ENCODE measurements at places on chromosomes 5 and 9.

DNA sequence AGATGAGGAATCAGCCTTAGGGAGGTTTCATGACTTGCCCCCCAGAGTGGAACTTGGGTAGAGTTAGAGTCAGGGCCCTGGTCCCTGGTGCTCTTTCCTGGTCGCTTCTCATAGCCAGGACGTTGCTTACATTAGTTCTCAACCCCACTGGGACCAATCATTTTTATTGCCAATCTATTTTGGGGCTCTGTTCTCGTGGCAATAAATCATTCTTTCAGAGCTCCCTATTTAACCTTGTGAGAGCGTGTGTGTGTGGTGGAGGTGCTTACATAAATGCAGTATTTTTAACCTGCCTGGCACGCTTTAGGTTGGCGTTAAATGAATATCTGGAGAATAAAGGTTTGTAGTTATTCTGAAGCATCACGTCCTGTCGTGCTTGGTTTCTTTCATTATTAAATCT lies 4.1 kb downstream of the TRIO start:
- no peak for ATAC-seq

DNA sequence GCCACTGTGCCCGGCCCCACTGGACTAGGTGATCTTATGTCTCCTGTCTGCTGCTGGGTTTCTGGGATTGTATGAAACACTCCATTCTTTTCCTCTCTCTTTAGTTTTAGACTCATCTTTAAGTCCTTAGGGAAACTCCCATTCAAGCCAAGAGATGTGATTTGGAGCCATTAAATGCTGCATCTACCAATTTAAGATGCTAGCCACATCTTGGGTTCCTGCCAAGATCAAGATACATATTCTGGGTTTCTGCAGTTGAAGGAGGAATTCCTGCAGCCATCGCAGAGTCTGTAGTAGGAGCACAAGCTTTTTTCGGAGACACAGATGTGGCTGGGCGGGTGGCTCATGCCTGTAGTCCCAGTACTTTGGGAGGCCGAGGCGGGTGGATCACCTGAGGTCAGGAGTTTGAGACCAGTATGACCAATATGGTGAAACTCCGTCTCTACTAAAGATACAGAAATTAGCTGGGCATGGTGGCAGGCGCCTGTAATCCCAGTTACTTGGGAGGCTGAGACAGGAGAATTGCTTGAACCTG lies 23.2 kb downstream of the STXBP1 start:
- no peak for ATAC-seq

GRCh38 chr9:121368745-121369144 lies 1.3 kb downstream of the STOM start:
- ATAC-seq, result no peak

- no peak for ATAC-seq
Measured at GRCh38 chr9:105418588-105419500, 29.0 kb upstream of the FSD1L start.

GRCh38 chr5:155455791-155456514 lies 442.4 kb downstream of the KIF4B start:
- ATAC-seq, result no peak

DNA sequence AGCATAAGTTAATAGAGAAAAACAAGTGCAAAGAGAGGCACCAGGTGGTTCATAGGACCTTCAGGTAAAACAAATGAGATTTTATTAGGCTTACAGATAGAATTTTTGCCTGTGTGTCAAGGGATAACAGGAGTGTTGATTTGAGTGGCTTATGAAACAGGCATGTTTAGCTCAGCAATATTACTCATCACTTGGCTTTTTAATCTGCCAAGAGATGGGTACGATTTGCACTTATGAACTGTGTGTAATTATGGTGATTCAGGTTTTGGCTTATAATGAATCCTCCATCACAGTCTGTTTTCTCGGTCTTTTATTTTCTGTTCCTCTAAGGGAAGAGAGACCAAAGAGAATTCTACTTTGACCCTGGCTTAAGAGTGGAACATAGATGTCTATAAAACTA lies 199.3 kb downstream of the DMRTA1 start:
- no peak for ATAC-seq

GRCh38 chr9:79895232-79895631 lies 323.5 kb downstream of the TLE4 start:
- ATAC-seq, result no peak

- ATAC-seq, result no peak
Measured at GRCh38 chr5:160129841-160130240, 10.6 kb upstream of the PWWP2A start.

GRCh38 chr9:125241863-125242739 lies 958 bp upstream of the HSPA5 start:
- ATAC-seq, result peak; percentile 7

DNA sequence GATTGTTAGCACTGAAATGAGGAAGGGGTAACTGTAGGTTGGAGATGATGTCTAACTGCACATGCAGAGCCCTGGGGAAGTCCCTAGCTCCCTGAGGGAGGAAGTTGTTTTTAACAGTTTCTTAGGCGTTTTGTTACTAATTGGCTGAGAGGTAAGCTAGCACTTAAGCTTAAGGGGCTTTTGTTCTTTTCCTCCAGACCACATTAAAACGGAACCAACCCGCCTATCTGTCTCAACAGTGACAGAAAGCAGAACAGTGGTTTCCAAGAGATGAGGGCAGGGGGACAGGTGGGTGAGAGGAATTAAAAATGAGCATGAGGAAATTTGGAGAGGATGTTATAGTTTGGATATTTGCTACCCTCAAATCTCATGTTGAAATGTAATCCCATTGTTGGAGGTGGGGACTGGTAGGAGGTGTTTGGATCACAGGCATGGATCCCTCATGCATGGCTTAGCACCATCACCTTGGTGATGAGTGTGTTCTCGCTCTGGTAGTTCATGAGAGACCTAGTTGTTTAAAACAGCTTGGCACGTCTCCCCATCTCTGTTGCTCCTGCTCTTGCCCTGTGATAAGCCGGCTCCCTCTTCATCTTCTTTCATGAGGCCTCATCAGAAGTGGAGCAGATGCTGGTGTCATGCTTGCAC lies 38.9 kb downstream of the LYRM7 start:
- peak; percentile 95 for ATAC-seq

GRCh38 chr5:17218353-17219005 lies 1.0 kb downstream of the BASP1 start:
- ATAC-seq, result peak; percentile 15

DNA sequence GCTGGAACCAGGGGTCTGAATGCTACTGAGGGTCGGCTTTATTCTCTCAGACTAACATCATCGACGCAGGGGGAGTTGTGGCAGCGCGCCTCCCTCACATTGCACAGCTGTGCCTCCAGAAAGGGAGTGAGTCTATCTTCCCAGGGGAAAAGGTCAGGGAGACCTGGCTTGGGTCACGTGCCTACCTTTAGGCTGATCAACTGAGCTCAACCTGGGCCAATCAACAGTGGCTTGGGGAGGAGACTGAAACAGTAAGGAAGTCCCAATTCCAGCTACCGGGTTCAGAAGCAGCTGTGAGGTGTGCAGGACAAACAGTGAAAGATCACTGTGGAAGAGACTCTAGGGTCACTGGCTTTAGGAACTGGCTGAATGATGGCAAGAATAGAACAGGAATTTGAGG lies 14.3 kb downstream of the SNX30 start:
- no peak for ATAC-seq

DNA sequence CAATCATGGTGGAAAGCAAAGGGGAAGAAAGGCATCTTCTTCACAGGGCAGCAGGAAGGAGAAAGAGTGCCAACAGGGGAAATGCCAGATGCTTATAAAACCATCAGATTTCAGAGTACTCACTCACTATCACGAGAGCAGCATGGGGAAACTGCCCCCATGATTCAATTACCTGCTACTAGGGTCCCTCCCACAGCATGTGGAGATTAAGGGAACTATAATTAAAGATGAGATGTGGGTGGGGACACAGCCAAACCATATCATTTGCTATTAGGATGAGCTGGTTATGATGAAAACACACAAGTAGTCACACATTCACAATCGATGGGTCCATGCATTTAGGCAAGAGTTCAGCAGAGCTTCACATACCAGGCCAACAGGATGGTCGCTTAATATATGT lies 469.0 kb downstream of the PDE4D start:
- ATAC-seq, result no peak

DNA sequence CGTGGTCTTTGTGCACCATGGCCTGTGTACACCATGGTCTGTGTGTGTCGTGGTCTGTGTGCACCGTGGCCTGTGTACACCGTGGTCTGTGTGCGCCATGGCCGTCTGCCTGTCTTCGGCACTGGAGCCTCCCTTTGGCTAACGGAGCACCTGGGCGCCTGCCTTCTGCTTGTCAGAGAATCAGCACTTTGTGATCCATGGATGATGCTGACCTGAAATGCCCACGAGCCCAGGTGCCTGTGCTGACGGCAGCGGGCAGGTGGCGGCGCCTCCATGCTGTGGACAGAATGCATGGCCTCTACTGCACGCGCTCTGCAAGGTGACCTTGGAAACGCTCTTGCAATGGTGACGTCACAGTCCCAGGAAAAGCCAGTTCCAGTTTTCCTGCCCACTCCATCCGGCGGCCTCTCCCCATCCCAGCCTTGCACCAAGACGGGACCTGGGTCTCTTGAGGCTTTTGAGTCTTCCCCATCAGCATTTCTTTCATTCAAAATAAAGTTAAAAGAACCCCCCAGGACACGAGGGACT lies 14.6 kb downstream of the LCN9 start:
- ATAC-seq, result no peak

DNA sequence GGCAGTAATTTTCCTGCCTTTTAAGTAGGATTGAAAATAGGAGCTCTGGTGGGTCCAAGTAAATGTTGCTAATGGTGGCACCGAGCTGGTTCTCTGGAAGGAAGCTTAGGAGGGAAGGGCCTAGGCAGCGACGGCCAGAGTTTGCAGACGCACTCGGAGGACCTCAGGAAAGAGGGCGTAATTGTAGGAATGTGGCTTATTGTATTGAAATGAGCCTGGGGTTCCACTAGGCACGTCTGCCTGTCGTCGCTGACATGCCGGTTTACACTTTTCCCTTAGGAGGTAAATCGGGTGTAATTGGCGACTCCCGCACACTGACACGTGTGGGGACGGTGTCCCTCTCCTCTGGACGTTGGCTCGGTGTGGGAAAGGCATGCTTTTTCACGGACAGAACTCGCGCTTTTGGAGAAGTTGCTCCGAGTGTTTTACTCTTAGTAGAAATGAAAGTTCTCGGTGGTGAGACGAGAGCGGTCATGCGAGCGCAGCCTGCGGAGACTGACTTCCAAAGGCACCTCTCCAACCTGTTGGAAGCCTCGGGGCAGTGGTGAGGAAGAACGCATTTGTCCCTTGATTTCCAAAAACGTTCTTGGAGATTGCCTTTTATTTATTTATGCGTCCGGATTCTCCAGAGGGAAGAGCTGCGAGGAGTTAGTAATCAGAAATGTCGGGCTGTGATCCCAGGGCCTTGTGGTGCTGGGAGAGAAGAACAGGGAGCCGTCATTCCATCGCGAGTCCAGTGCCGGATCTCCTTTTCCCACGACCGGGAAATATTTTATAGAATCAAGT lies 1.3 kb downstream of the NR4A3 start:
- ATAC-seq, result no peak

DNA sequence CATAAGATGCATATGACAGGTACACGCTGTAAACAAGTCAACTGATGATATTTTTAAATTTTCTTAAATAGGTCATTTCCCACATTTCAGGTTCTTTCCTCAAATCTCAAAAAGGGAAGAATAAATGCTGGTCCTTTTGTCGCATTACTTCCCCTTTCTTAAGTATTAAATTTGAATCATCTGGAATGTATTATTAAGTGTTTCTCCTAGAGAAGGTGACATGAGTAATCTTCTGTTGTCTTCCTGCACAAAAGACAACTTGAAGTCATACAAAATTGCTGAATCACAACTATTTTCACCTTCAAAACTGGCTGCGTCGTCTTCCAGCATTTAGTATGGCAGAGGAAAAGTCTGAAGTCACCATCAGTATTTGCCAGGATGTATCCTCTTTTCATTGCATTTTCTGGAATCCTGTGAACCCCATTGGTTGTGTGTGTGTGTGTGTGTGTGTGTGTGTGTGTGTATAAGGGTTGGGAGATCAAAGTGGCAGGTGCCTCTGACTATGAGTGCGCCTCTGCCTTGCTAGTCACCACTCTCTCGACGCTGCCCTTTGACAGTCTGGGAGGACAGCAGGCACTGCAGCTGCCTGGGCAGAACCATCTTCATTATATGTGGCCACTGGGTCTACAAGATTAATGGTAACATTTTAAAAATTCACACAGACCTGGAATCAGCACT lies 86.9 kb downstream of the MVB12B start:
- no peak for ATAC-seq

DNA sequence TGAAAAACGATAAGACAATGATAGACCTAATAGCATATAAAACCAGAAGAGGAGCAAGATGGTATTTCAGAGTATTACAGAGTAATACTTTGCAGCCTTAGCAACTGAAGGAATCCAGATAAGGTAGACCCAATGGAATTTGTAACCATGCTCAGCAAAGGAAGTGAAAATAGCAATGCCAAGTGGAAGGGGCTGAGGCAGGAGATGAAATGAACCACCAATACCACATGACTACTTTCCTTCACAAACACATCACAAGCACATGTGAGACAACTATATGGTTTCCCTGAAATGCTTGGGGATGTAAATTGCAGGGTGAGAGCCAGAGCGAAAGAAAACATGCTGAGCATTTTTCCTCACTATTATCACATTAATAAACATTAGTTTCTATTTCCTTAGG lies 79.8 kb upstream of the MELK start:
- ATAC-seq, result no peak

GRCh38 chr5:41796061-41796460 lies 74.2 kb downstream of the OXCT1 start:
- no peak for ATAC-seq

GRCh38 chr5:165620394-165620793 lies 2115.0 kb downstream of the MAT2B start:
- ATAC-seq, result no peak

DNA sequence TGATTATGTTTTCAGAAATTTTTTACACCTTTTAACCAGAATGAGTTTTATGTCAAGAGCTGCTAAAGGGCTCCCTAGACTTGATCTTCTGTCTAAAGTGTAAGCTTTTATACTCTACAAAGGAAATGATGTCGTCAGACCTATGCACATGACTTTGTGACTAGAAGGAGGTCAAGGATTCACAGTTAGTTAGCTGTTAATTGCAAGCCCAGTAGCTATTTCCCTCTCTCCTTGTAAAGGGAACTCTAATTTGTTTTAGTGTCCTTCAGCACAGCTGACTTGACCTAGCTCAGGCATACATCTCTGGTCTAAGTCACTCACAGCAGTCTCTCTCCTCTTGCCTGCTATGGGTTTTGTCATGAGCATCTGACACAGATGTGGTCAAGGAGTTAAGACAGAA lies 173.5 kb upstream of the NREP start:
- no peak for ATAC-seq

- ATAC-seq, result peak; percentile 83
Measured at GRCh38 chr9:110148384-110148783, 59.6 kb downstream of the C9orf152 start.

- ATAC-seq, result no peak
Measured at GRCh38 chr5:163445345-163445744, 8.0 kb downstream of the CCNG1 start.

- no peak for ATAC-seq
Measured at GRCh38 chr5:1330146-1330846, 14.6 kb downstream of the CLPTM1L start.

DNA sequence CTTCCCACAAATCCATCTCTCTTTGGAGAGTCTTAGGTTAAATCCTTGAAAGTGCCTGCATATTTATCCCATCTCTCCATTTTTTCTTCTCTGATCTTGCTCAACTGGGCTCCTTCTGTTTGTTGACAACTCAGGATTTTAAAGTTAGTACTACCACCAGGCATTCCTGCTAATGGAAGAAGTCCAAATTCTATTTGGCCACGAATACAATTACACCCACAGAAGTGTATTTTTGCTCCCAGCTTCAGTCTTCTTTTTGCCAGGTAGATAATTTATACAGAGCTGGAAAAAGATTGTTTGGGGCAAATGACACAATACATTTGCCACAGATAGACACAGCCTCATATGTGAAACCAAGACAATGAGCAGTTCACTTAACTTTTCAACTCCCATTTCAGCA lies 74.8 kb downstream of the CETN3 start:
- ATAC-seq, result no peak

All from stimulated activated memory B cell treated with anti-CD40 and anti-IgM and Interleukin-4, amounts not matched to agents 10 μg/mL and 1 μg/mL and 100 μg/mL, for 72 hours (primary cell).